ENCODE measurements at places on chromosomes 5 and 9. TPM values are rescaled to one million over a fixed set of nuclear protein-coding genes. Genes with fewer than 3 reads are reported as not detected.

ENTPD2 gene
- not detected for total RNA-seq

FOXD4 gene
- 0.34 TPM for total RNA-seq

IARS1 gene
- 183 TPM for total RNA-seq

FBXW2 gene
- 20.2 TPM for total RNA-seq

RNF145 gene
- total RNA-seq, result 29.3 TPM

DNAJA1 gene
- total RNA-seq, result 88.8 TPM

EGFLAM gene
- total RNA-seq, result 1.2 TPM

RMRP gene
- 46,048 TPM for total RNA-seq

SLC28A3 gene
- 0.17 TPM for total RNA-seq

LOX gene
- 46.7 TPM for total RNA-seq

TAF11L9 gene
- not detected for total RNA-seq

PKD2L2 gene
- total RNA-seq, result not detected

STK10 gene
- 14.4 TPM for total RNA-seq

CCNG1 gene
- 155 TPM for total RNA-seq

SHISAL2B gene
- not detected for total RNA-seq

Data from bronchus fibroblast of lung (primary cell).